ENCODE measurements at places on chromosomes 4 and X. TPM values are rescaled to one million over a fixed set of nuclear protein-coding genes. Genes with fewer than 3 reads are reported as not detected.

The CSN1S1 gene
- total RNA-seq = not detected

The ZAR1 gene
- total RNA-seq = not detected

DNA sequence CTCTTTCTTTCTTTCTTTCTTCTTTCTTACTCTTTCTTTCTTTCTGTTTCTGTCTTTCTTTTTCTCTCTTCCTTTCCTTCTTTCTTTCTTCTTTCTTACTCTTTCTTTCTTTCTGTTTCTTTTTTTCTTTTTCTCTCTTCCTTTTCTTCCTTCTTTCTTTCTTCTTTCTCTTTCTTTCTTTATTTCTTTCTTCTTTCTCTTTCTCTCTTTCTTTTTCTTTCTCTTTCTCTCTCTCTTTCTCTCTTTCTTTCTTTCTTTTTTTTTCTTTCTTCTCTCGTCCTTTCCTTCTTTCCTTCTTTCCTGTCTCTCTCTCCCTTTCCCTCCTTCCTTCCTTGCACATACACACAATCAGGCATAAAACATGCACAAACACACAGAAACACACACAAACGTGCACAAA lies 79.3 kb upstream of the SHOX start:
- no peaks in the 10 kb centered on the region for H3K36me3 ChIP-seq
- no peak overlapping the region for H3K4me3 ChIP-seq

The GNRHR gene
- not detected for total RNA-seq

The PAGE2B gene
- not detected for total RNA-seq

The CCDC149 gene
- total RNA-seq = 13.2 TPM

- no peaks in the 10 kb centered on the region for H3K36me3 ChIP-seq
- DNase-seq = no peak
- no peaks in the 10 kb centered on the region for H3K4me1 ChIP-seq
- no peak overlapping the region for H3K27ac ChIP-seq
- no peak overlapping the region for H3K4me3 ChIP-seq
Measured at GRCh38 chr4:1661695-1662094, 22.4 kb downstream of the FAM53A start.
